Right atrium auricular region (tissue), 2 donors: ENCODE measurements at places on chromosomes 11 and 22. TPM values are rescaled to one million over a fixed set of nuclear protein-coding genes. Genes with fewer than 3 reads are reported as not detected.
A peak's percentile ranks its signal among the peaks of the same experiment; 100 is the strongest.

PDGFD gene
- 27.8 TPM for total RNA-seq

CCDC15 gene
- 0.24 TPM for total RNA-seq

PATE4 gene
- not detected for total RNA-seq

BTBD18 gene
- total RNA-seq: not detected

FJX1 gene
- total RNA-seq: 1.9 TPM

GRCh38 chr22:35400501-35400790, 506 bp downstream of the MCM5 start:
- no peak for DNase-seq

GRCh38 chr22:49230194-49230577, 597.5 kb downstream of the BRD1 start:
- peak; percentile 26 for DNase-seq

GRCh38 chr22:25496396-25497064, 67.9 kb upstream of the GRK3 start:
- DNase-seq: no peak

DNA sequence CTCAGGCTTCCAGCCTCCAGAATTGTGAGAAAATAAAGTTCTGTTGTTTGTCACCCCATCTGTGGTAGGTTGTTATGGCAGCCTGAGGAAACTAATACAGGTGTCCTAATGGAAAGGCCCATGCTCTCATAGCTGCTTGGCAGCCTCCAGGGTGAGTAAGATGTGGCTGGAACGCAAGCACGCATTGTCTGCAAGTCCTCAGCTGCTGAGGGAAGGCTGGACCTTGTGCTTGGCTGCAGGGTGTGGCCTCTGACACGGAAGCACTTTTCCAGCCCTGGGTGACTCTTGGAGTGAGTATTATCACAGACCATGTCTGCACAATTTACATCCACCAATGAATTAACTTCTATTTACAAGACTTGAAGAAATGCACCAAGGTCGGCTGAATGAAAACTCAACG, 44.4 kb upstream of the BARX2 start:
- DNase-seq: no peak

- DNase-seq: no peak
Observed at GRCh38 chr11:16890442-16890841, 123.8 kb downstream of the PLEKHA7 start.

GRCh38 chr22:32697331-32697995, 104.0 kb upstream of the TIMP3 start:
- DNase-seq: no peak

- no peak for DNase-seq
Observed at GRCh38 chr11:64165481-64165841, 452 bp downstream of the MACROD1 start.

DNA sequence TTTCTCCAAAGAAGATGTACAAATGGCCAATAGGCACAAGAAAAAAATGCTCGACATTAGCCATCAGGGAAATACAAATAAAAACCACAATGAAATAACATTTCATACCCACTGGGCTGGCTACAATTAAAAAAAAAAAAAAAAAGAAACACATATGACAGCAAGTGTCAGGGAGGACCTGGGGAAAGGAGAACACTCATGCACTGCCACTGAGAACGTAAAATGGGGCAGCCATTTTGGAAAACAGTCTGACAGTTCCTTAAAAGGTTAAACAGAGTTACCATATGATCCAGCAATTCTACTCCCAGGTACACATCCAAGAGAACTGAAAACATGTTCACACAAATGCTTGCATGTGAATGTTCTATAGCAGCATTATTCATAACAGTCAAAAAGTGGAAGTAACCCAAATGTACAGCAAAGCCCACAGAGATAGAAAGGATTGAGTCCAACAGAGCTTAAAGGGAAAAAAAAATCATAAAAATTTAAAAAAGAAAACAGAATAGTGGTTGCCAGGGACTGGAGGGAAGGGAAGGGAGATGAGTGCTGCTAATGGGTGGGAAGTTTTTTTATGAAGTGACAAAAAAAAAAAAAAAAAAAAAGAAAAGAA, 48.4 kb upstream of the CYP2D6 start:
- DNase-seq: no peak

- DNase-seq: no peak
Observed at GRCh38 chr11:19800162-19800561, 87.5 kb downstream of the NAV2 start.

GRCh38 chr11:61172356-61172755, 11.1 kb upstream of the VPS37C start:
- DNase-seq: no peak

DNA sequence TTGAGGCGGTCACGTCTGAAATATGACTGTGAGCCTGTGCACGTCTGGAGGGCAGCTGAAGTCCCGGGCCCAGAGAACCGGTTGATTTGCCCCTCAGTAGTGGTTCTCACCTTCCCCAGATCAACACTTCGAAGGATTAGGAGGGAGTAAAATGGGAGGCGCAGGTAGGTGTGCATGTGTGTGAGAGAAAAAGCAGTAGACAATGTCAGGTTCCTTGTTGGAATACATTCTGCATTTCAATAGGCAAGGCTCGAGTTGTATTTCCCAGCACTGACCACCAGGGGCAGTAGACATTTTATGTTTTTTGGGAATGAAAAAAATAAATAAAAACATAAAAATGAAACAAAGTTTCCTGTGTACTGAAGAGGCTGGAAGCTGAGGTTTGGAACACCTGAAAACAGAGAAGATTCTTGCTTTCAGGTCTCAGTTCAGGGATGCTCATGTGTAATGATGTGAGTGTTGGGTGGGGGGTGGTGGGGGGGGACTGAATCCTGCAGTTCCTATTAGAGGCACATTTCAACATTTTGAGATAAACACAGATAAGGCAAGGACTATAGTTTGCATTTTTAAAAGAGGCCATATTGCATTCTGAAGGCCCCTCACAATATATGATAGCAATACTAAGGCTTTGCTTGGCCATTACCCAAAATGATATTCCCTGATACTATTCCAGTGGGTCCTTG, 333.9 kb downstream of the CADM1 start:
- no peak for DNase-seq
